Cortex of kidney (tissue), 1 donor: ENCODE measurements at places on chromosomes 2 and 18.

GRCh38 chr2:42228101-42228500 is 58.9 kb downstream of the EML4 start:
- DNase-seq: no peak

DNA sequence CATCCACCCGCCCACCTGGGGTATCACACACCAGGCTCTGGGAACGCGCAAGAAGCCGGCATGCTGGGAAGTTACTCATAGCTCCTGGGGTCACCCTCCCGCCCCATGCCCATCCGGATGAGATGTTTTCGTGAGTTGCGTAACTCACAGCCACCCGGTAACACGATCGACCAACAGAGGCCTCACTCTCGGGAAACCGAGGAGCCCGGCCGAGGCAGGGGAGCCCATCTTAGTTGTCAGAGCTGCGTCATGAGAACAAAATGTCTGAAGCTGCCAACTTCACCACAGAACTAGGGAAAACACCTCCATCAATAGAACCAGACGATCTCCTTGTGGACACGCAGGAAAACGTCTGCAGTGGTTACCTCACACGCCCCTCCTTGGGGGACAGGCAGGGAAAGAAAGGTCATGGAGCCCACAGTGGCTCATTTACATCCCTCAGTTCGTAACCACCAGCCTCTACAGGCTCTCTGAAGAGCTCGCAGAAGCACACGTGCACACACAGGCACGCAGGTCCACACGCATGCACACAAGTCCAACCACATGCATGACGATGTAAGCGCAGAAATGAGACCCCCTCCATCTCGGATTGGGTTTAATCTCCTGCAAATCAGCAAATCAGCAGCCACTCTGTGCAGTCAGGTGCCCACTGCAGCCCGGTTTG is 26.2 kb downstream of the ADI1 start:
- DNase-seq: no peak

DNA sequence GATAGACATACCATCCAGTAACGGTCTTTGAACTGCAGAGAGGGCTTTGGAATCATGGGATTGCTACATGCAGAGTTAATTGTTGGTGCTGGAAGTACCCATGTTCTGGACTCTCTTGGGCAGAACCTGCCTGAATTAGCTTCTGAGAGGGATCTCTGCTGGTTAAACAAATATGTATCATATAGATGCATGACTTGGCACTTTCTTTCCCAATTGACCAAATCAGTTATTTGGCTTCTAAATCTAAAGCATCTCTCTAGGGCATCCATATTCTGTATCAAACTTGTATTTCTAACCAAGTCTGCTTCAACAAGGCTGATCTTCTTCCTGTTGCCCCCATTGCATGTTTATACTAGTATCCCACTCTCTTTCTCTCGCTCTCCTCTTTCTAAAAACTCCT is 336.7 kb upstream of the CELF4 start:
- no peak for DNase-seq

GRCh38 chr2:207750345-207750744 is 19.4 kb downstream of the FZD5 start:
- no peak for DNase-seq

- DNase-seq: no peak
These were observed 299.6 kb upstream of the FANCL start for GRCh38 chr2:58540681-58541080.

DNA sequence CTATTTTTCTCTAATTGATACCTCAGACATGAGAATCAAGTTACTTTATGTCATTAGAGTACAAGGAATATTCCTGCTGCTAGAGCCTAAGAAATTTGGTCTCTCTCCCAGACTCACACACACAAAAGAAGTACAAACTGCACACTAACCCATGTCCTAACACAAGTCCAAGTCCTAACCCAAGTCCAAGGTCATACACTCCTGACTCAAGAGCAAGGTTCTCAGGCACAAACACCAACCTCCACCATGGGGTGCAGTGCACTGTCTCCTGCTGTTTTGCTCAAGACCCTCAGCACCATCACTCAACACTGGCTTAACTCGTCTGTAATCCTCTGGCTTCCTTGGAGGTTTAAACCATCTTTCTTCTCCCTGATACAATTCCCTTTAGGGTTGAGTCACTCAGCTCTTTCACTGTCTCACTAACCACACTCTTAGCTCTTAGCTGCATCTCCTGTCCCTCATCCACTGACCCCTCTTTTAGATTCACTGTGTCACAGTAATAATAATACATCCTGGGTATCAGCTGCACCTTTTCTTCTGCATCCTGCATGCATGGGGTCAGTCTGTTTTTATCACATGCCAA is 129.8 kb downstream of the BCL2L11 start:
- DNase-seq: no peak

DNA sequence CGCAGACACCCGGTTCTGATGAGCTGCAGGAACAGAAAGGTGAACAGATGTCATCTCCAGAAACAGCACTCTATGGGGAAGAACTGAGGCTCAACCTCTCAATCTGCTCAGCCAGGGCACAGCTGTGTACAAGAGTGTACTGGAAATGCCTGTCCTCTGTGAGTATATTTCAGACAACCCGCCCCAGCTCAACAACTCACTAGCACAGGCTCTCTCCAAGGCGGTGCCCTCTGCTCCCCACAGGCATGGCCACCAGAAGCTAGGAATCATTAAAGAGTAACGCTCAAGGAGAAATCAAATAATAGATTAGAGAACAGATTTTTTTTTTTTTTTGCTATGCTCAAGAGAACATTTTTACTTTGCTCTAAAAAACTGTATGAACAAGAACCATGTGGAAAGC is 43.8 kb downstream of the WDFY1 start:
- no peak for DNase-seq

- no peak for DNase-seq
These were observed 15.1 kb downstream of the CYRIA start for GRCh38 chr2:16650287-16651249.

DNA sequence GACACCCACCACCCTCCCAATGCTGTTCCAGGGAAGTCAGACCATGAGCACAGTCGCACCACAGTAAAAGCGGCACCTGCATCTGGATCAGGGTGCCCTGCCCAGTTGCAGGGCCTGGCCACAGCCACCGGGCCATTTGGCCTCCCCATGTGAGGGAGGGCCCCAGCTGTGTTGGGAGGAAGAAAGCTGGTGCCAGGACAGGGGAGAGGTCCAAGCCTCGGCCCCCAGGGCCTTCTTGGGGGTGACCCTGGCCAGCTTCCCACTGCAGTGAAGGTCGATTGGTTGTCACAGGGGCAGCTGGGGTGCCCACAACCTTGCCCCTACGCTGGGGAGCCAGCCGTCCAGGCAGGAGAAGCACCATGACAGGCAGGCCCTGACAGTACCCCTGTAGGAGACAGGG is 183.2 kb upstream of the RAB6C start:
- DNase-seq: no peak

DNA sequence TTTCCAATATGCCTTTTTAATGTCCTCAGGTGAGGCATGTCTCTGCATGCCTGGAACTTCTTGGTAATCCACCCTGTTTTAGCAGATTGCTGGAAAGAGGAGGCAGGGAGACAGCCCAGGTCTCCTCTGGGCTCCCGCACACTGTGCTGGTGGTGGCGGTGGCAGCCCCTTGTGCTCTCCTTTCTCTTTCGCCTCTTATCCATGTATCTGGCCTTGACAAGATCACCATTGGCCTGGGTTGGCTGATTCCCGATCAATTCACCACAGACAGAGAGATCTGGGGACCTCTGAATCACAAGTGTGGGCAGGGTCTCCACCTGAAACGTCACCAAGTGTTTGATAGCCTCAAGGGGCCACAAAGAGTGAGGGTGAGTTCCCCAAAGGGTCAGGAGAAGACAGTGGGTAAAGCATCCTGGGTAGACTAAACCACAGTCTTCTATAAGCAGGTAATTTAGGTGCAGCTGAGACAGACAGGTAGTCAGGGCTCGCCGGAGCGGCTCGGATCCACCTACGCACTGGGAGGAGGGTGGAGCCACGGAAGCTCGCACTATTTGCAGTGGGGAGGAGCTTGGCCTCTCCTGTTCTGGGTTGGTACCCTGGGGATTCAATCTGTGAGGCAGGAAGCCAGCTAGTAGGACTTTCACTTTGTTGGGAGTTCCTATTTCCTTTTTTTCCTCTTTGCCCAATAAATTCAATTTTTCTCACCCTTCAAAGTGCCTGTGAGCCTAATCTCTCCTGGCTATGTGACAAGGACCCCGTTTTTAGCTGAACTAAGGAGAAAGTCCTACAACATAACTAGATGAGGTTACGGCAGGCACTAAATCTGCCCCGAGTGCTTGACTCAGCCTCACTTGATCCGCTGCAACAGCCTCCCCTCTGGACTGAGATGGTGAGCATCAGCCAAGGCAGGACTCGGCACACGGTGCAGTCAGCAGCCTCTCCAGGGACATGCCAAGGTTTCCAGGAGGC is 57.6 kb downstream of the SLC4A3 start:
- DNase-seq: no peak

- no peak for DNase-seq
These were observed 42.4 kb downstream of the HPCAL1 start for GRCh38 chr2:10345126-10345525.

DNA sequence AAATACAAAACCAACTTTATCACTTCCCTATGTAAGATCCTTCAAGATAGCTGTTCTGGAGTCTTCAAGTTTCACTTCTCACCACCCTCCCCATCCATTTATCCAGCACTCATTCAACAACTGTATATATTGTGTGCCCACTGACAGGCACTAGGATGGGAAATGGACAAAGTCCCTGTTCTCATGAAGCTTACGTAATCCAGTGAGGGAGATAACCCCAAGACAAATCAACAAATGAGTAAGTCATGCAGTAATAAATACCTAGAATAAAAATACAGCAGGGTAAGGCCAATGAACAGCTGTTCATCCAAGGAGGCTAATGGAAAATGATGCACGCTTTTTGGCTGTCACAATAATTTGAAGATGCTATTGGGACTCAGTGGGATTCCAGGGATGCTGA is 133.8 kb downstream of the MEMO1 start:
- DNase-seq: no peak

DNA sequence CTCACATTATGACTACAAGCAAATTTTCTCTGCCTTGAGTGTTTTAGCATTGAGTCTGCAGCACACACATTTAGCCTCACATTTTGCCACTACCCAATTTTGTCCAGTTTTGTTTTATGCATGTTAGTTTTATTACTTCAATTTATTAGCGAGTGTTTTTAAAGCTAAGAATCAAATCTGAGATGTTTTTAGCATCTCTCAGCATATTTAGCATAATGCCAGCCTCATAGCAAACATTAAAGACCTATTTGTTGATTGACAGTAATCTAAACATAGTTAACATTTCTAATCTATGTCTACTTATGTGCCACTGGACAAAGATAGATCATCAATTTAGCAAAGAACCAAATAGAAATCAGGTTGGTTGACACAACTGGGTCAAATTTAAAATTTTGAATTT is 94.1 kb upstream of the NXPH2 start:
- no peak for DNase-seq

DNA sequence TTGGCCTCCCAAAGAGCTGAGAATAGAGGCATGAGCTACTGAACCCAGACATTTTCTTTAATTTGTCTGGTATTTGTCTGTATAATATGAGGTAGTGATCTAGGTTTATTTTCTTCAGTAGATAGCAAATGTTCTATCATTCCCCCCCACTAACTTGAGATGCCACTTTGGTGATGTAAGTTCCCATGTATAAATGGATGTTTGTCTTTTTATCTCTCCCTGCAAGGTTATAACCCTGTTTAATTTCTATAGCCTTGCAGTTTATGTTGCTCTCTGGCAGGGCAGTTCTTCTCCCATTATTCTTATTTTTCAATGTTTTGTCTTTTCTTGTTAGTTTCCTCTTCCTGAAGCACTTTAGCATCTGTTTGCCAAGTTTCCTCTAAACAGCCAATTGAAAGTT is 39.1 kb upstream of the MAP4K4 start:
- DNase-seq: no peak

- DNase-seq: no peak
These were observed 286.0 kb downstream of the LPIN1 start for GRCh38 chr2:12032398-12032797.

DNA sequence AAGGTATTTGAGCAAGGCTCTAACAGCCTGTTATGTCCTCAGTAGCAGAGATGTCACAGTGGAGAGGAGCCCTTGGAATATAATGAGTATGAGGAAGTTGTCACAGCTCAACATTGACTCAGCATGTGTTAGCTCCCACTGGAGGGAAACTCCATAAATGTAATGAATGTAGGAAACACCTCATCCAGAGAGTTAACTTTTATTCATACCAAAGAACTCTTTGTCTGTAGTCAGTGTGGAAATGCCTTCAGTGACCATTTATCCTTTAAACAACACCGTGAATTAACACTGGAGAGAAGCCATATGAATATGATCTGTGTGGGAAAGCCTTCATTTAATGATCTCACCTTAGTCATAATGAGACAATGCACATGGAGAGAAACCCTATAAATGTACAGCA is 59.7 kb downstream of the CYP1B1 start:
- DNase-seq: no peak

DNA sequence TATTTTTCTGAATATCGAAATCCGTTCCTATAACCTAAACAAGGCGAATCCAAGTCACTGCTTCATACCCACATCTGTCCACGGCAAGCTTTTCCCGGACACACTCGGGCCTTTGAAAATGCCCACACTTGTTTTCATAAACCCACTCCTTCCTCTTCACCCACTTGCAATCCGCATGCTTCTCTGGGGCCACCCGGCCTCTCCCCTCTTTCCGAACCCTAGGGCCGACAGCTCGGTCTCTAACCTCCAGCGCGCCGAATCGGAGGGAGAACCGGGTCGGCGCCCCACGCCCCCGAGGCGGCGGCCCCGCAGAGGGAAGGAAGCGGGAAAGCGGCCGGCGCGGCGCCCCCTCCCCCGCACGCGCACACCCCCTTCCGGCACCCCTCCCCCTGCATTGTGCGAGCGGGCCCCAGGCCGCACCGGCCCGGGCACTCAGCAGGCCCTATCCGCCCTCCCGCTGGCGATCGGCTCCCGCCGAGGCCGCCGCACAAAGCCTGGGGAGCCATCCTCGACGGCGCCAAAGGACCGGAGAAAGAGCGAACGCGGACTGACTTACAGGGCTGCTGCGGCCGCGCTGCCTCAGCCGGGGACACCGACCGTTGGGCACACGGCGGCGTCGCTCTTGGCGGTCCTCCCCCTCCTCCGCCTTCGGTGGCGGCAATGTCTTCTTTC is 467 bp downstream of the PUM2 start:
- peak; percentile 18 for DNase-seq

DNA sequence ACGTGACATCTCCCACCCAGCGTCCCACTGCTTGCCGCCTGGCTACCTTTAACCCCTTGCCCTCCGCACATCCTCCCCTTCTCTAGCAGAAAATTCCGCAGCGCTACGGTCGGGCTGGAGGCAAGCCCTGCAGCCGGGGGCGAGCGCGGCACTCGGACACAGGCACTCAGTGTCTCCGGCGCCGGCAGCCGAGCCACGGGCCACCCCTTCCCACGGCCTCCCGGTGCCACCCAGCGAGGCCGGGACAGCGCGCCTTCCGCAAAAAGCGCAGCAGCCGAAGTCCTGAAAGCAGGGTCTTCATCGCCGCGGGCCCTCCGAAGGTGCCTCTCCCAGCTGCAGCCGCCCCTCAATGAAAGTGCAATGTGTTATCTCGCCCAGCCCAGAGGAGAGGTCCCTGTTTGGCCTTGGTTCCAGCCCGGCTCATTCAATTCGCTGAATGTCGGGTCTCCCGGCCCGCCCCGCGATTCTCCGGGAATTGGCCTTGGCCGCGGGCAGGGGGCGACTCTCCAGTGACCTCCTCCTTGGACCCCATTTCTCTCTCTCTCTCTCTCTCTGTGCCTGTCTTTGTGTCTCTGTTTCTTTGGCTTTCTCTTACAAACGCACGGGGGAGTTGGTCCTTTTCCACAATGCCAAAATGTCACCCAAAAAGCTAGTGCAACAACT is 1.1 kb downstream of the DLGAP1 start:
- DNase-seq: no peak
